ENCODE measurements at places on chromosomes 12 and 14. TPM values are rescaled to one million over a fixed set of nuclear protein-coding genes. Genes with fewer than 3 reads are reported as not detected.

Gene KSR2
- total RNA-seq, result 0.15 TPM

Gene ADCK1
- total RNA-seq, result 10.1 TPM

- no peak for DNase-seq
- no peak overlapping the region for H3K27ac ChIP-seq
- H3K4me3 ChIP-seq, result no peak overlapping the region
- no peaks in the 10 kb centered on the region for H3K27me3 ChIP-seq
- peaks cover 8% of the 10 kb centered on the region for H3K4me1 ChIP-seq
Measured at GRCh38 chr14:93967637-93968250, 8.6 kb downstream of the ASB2 start.

- no peaks in the 10 kb centered on the region for H3K36me3 ChIP-seq
- no peaks in the 10 kb centered on the region for H3K27me3 ChIP-seq
- H3K4me1 ChIP-seq, result peaks cover 5% of the 10 kb centered on the region
Measured at GRCh38 chr12:110846615-110847566, at the start of gene CCDC63. Gene CCDC63 (plus strand): TSS chr12:110846987. CDS start chr12:110852955, 5,968 bp downstream.

DNA sequence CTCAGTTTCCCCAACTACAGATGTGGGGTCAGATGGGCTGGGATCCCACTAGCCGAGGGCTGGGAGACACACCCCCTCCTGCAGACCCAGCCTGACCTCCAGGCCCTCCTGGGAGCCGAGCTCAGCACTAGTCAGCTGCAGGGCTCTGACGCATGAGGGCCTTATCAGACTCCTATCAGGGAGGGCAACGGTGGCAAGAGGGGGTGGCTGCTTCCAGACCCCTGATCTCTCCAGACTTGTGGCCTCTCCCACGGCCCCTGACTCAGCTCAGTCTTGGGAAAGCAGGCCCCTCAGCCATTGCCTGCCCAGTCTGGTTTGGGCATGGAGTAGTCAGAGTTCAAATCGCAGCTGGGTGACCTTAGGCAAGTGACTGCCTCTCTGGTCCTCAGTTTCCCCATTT lies 2.5 kb downstream of the RASAL1 start:
- H3K36me3 ChIP-seq, result no peaks in the 10 kb centered on the region
- peaks cover 2% of the 10 kb centered on the region for H3K27me3 ChIP-seq
- DNase-seq, result no peak
- H3K4me1 ChIP-seq, result no peaks in the 10 kb centered on the region
- no peak overlapping the region for H3K27ac ChIP-seq

DNA sequence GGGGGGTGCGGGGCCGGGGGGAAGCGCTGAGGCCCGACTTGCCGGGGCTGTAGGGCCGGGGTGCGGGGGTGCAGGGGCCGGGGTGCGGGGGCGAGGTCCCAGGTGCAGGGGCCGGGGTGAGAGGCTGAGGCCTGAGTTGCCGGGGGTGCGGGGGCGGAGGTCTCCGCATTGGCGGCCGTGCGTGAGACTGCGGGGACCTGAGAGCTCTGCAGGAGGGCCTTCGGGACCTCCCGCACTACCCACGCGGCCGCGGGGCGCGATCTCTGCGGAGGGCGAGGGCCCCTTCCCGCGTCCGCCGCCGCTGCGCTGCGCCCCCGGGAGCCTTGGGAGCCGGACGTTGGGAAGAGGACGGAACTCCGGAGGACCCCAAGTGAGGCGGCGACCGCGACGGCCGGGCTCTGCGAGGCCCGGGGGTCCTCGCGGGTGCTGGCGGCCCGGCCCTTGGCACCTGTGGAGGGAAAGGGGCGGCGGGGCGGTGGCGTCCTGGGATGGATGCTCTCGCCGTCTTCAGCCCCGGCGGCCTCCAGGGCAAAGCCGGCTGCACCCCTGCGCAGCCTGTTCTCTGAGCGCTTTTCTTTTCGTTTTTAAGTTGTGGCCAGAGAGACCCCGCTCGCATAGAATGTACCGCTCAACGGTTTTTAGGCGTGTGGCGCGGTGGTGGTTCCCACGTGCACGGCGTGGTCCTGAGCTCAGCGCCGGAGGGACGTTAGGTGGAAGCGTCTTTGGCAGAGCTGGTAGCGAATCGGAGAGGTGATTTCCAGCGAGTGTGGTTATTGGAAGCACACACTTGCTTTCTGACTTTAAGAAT lies 1.3 kb downstream of the PIWIL1 start:
- no peaks in the 10 kb centered on the region for H3K36me3 ChIP-seq
- H3K4me3 ChIP-seq, result no peak overlapping the region
- DNase-seq, result no peak

GRCh38 chr12:19203539-19204506 lies 74.3 kb downstream of the PLEKHA5 start:
- H3K27ac ChIP-seq, result no peak overlapping the region
- no peak for DNase-seq
- H3K4me1 ChIP-seq, result no peaks in the 10 kb centered on the region
- no peaks in the 10 kb centered on the region for H3K27me3 ChIP-seq
- no peak overlapping the region for H3K4me3 ChIP-seq

DNA sequence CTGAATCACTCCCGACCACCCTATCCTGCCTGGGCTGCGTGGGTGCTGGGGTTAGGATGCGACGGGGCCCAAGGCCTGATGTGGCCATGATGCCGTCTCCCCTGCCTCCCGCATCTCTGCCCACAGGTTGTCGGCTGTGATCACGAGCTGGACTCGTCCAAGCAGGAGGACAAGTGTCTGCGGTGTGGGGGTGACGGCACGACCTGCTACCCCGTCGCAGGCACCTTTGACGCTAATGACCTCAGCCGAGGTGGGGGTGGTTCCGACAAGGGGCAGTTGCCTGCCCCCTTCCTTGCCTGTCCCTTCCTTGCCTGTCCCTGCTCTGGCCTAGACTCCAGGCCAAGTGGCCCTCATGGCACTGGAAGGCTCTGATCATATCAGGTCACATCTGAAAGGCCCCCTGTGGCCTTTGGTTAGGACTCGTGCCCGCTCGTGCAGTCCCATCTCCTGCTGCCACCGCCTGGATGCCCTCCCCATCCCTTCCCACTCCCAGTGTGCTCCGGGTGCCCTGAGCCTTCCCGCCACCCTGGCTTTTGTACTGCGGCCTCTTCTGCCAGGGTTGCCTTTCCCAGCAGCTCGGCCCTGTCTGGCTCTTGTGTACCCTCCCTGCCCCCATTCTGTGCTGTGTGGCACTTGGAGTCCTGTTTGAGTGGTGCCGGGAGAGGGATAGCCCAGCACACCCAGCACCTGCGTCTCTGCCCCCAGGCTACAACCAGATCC lies 13.6 kb downstream of the PAPLN start:
- DNase-seq, result no peak
- H3K4me1 ChIP-seq, result peaks cover 5% of the 10 kb centered on the region
- no peak overlapping the region for H3K27ac ChIP-seq

DNA sequence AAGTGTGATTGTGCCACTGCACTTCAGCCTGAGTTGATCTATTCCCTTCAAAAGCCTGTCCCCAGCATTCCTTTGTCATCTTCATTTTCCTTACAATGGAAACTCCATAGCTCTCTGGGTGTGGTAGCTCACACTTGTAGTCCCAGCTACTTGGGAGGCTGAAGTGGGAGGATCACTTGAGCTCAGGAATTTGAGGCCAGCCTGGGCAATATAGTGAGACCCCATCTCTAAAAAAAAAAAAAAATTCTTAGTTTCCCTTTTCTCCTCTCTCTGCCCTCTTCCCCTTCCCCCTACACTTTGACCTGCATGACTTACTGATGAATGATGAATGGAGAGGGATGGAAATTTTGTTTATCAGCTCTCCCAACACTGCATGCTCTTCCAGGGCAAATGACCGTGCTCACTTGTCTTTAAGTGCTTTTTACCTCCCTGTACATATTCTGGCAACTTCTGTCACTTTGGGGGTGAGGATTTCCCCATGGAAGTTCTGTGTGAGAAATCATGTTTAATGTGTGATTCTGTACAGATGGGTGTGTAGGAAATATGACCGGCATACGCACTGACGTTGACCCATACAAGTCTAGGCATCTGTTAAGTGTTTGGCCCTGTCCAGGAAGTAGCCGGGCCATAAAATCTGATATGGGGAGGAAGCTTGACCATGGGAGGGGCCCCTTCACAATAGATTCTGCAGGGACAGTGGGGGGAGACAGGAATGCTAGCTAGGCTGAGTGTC lies 65.4 kb downstream of the ZFP36L1 start:
- no peaks in the 10 kb centered on the region for H3K27me3 ChIP-seq
- H3K4me1 ChIP-seq, result no peaks in the 10 kb centered on the region
- no peaks in the 10 kb centered on the region for H3K36me3 ChIP-seq
- no peak overlapping the region for H3K4me3 ChIP-seq

- no peak for DNase-seq
- no peaks in the 10 kb centered on the region for H3K36me3 ChIP-seq
- no peaks in the 10 kb centered on the region for H3K27me3 ChIP-seq
- no peaks in the 10 kb centered on the region for H3K4me1 ChIP-seq
- H3K27ac ChIP-seq, result no peak overlapping the region
- no peak overlapping the region for H3K4me3 ChIP-seq
Measured at GRCh38 chr12:11762723-11763326, 113.4 kb downstream of the ETV6 start.

GRCh38 chr14:22650960-22651521 lies 6.9 kb upstream of the OR6J1 start:
- H3K27ac ChIP-seq, result no peak overlapping the region
- no peaks in the 10 kb centered on the region for H3K36me3 ChIP-seq
- no peaks in the 10 kb centered on the region for H3K4me1 ChIP-seq

DNA sequence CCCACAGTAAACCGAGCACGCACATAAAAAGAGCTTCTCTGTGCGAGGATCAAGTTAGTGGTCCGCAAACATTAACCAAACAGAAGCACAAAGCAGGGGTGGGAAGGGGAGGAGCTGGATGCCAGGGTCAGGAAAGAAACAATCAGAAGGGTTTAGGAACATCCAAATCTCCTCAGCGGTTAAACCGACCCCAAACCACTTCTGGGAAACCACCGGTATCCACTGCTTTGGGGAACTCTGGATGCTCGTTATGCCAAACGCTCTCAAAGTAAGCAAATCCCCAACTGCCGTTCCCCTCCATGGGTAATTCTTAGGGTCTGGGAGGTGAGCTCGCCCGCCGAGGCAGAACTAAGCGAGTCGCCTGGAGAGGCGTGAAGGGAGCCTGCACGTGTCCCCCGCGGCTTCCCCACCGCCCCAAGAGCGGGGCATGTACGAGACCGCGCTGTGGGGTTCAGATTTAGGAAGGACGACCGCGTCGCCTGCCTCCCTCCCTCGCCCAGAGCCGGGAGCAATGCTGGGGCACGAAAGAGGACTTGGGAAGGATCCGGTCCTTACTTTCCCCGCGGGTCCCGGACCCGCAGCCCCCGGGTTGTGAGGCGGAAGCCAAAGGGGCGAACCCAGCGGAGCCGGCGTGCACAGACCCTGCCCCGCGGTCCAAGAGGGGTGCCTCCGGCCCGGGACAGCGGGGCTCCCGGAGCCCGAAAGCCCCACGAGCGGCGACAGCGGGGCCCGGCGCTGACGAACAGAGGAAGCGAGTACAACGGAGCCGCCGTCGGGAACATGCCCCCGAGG lies 711 bp downstream of the SBNO1 start:
- peak overlapping the region; percentile 71 for H3K4me3 ChIP-seq
- H3K27me3 ChIP-seq, result no peaks in the 10 kb centered on the region
- peak overlapping the region; percentile 85 for H3K27ac ChIP-seq

- no peaks in the 10 kb centered on the region for H3K36me3 ChIP-seq
- DNase-seq, result no peak
- H3K27ac ChIP-seq, result no peak overlapping the region
- no peaks in the 10 kb centered on the region for H3K4me1 ChIP-seq
Measured at GRCh38 chr12:44582521-44582920, 293.6 kb downstream of the NELL2 start.

DNA sequence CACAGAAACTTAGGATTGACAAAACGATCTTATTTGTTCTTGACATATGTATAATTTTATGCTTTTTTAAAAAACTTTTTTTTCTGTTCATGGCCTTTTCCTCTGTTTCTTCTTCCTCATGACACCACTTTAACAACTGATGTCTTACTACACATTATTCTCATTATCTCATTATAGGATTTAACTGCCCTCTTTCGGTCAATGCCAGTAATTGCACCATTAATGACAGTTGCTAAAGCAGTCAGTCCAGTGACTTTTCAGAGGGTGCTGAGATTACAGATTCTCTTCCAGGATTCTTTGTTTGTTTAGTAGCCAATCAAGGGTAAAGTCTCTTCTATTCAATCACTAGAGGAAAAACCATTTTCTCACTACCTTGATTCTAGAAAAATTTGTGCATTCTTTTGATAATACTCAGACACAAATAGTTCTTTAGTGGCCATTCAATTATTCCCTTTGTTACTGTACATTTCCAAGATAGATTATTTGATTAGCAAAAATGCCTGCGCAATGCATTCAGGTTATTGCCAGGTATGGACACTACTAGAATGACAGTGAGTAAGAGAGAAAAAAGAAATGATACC lies 50.1 kb downstream of the KLRG1 start:
- peak; percentile 15 for DNase-seq
- H3K36me3 ChIP-seq, result no peaks in the 10 kb centered on the region
- H3K27me3 ChIP-seq, result no peaks in the 10 kb centered on the region
- H3K27ac ChIP-seq, result no peak overlapping the region
